Panc1 (cell line): ENCODE measurements at places on chromosomes 2 and 18. TPM values are rescaled to one million over a fixed set of nuclear protein-coding genes. Genes with fewer than 3 reads are reported as not detected.

The IHH gene
- total RNA-seq: 0.23 TPM

The HOXD13 gene
- total RNA-seq: not detected

The SPP2 gene
- total RNA-seq: not detected

The APCDD1 gene
- 0.36 TPM for total RNA-seq

The TEKT4 gene
- total RNA-seq: 0.26 TPM

The FSHR gene
- total RNA-seq: not detected

The STPG4 gene
- total RNA-seq: 0.36 TPM

The GPR35 gene
- total RNA-seq: 1.3 TPM

The SLC5A7 gene
- total RNA-seq: not detected

The NPHP1 gene
- 7.2 TPM for total RNA-seq

GRCh38 chr2:74538881-74539339 is 9.2 kb downstream of the HTRA2 start:
- DNase-seq: no peak

DNA sequence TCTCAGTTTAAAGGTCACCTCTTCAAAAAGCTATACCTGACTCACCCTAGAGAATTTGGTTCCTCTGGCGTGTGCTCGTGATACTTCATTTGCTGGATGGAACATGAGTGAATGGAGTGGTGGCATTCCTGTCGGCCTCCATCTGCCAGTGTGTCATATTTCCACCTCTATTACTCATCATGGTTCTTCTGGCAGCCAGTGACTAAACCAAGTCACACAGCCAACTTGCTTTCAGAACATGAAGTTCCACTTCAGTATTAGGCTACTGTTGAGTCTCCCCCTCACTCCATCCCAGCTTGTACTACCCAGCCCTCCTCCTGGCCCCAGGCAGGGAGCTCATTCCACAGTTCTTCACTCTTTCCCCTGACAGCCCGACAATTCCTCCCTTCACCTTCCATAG is 169.8 kb downstream of the MREG start:
- DNase-seq: no peak

- no peak for DNase-seq
Measured at GRCh38 chr2:200604571-200605255, 18.9 kb downstream of the AOX1 start.

- no peak for DNase-seq
Measured at GRCh38 chr18:11511434-11512095, 97.8 kb upstream of the SLC35G4 start.

DNA sequence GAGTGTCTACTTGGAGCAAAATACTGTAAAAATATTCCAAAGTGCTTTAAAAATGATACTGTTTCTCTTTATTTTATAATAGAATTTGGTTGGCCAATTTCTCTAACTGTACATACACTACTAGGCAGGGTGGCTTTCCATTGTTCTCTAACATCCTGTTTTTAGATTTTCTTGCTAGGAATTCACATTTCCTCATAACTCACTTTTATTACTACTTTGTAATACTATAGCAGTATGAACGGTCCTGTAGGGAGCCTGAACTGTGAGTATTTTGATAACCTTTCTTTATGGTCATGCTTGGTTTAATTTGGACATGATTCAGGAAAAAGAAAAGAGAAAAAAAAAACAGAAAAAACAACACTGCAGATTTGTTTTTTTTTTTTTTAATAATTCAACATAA is 37.8 kb downstream of the GCG start:
- no peak for DNase-seq

GRCh38 chr18:7248877-7249276 is 18.0 kb downstream of the LRRC30 start:
- no peak for DNase-seq

DNA sequence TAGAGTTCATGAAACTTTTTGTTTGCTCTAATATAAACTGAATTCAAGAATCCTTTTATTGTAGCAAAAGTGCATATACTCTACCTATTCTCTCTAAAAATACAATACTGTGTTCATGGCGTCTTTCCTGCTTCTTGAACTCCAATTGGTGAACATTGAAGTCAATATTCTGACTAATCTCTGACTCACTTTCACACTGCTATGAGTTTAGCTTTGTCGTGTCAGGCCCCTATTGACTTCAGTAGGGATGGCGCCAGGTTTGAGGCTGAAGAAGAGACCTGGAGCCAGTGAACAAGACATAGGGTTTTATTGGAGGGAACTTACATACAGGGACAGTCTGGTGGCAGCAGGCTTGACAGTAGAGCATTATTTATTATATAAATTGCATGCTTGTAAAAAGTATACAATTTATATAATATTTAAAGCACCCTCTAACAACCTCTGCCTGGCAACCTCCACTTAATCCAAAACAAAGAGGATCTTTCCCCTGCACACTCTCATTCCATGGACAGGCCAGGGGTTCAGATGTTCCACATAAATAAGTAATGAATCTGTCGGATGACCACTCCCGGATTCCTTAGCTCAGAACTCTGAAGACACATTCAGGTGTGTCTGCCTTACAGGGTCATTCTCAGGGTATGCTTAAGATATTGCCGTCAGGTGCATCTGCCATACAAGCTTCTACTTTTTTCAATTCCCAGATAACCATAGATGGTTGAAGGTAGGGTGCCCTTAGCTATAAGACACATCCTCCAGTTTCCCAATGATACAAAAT is 141.0 kb downstream of the CERS6 start:
- no peak for DNase-seq

- peak; percentile 30 for DNase-seq
Measured at GRCh38 chr2:205885492-205886099, 200.4 kb downstream of the INO80D start.

- DNase-seq: no peak
Measured at GRCh38 chr2:43218702-43219382, 7.6 kb downstream of the ZFP36L2 start.

GRCh38 chr18:64639536-64639935 is 490.6 kb upstream of the LINC00305 start:
- no peak for DNase-seq

DNA sequence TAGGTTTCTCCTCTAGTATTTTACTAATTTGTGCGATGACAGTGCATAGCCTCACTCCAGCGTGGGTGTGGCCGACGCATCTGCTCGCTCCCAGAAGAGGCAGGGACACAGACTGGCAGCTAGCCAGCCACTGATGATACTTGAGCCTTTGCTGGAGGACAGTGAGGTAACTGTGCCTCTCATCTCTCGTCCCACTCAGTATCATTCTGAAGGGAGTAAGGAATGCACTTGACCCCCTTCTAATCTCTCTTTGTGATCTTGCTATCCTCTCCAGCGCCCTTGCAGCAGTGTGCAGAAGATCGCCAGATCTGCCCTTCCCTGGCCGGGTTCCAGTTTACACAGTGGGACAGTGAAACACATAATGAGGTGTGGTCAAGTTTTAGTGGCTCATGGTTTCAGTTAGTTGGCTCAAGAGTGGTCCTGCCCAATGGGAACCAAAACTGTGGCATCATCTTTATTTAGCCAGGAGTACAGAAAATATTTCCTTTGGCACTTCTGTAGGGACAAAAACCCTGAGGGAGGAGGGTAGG is 17.5 kb downstream of the NCAPH start:
- no peak for DNase-seq

DNA sequence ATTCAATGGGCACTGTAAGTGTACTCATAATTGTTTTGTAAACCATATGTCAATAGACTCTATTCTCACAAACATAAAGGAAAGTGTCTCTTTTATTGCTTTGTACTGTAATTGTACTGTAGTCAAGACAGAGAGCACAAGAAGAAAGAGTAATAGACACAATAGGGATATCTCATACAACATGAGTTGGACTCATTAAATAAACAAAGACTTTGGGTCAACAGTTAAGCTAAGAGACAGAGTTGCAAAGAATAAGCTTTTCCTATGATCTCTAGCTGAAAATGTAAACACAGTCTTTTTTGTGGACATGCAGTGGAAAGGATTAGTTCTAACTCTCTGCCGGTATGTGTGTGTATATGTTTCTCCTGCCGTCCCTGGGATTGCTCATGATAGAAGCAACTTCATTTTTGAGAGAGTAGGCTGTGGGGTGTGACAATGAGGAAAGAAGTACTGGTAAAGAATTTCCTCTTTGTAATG is 13.9 kb upstream of the KYNU start:
- no peak for DNase-seq

DNA sequence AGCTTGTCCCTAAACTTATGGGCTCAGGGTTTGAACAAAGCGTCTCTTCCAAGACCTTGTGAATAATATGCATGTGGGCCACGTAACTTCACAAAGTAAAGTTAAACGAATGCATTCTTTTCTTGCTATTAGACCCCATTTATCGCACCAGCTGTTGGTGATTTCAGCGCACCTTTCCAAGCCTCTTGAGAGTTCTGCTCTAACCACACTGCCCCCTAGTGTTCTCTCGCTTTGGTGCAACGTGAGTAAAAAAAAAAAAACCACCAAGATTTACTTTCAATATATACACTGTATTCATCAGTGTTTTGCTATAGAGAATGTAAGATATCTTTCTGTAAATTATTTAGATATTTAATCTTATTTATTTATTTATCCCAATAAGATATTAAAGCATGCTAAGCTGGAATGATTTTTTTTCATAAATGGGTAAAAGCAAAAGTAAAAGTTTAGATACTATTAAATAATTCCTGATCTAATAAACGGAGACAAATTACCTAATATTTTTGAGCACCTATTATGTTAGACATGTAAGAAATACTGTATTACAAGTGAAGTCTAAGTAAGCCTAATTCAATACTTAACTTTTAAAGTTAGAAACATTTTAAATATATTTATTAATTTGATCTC is 459.5 kb downstream of the DLGAP1 start:
- DNase-seq: peak; percentile 52

GRCh38 chr2:173997269-173997668 is 32.1 kb upstream of the SP3 start:
- no peak for DNase-seq

DNA sequence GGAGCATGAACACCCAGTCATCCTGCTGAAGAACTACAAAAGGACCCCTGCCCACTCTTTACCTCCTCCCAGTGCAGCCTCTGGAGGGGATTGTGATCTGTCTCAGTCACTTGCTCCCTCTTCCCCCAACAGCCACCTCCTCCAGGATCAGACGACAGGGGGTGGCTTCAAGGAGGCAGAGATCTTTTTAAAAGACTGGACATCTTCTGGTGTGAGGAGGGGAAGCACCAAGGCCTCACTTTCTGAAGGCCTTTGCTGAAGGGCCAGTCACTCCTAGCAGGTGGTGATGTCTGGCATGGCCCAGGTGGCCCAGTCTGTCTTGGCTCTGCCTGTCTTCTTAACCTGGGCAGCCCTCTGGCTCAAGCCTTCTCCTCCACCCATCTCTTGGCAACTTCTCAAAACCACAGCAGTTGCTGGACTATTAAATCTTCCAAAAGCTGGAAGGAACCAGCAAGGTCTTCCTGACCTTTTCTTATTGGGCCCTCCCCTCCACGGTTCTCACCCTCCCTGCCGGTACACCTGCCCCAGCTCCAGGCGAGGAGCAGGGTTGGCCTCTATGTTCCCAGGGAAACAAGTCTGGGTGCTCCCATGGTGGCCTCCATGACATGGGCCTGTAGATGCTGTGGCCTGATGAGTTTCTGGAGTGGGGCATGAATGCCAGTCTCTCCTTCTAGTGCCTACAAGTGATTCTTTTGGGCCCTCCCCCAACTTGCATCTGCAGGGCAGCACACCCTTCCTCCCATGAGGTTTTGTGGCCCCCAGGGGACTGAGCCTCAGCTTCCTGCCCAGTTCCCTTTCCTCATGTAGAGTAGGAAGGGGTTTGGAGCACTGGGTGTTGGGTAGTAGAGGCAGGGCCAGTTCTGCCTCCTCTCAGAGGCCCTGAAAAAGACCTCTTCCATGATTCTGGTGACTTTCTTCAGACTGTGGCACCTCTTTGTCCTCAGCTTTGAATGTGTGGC is 5.0 kb upstream of the ATP6V1B1 start:
- no peak for DNase-seq

DNA sequence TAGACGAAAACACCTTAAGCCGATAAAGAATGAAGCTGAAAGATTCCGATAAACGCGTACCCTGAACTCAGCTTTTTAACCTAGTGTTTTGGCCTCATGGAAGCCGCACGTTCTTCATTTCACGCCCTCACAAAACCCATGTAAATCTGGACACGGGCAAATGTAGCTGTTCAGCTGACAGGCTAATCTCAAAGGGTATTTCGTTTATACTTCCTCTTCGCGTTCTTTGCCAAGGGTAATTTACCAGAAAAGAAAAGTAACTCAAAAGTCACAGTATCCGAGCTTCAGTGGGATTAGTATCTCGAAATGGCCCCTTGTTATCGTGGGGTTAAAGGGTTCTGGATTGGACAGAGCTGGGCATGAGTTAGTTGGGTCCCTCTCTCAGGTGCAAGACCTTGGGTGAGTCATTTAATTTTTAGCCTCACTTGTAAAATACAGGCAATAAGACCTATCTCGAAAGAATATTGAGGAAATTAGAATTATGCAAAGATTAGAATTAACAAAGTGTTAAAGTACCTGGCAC is 22.0 kb upstream of the STPG4 start:
- DNase-seq: no peak

DNA sequence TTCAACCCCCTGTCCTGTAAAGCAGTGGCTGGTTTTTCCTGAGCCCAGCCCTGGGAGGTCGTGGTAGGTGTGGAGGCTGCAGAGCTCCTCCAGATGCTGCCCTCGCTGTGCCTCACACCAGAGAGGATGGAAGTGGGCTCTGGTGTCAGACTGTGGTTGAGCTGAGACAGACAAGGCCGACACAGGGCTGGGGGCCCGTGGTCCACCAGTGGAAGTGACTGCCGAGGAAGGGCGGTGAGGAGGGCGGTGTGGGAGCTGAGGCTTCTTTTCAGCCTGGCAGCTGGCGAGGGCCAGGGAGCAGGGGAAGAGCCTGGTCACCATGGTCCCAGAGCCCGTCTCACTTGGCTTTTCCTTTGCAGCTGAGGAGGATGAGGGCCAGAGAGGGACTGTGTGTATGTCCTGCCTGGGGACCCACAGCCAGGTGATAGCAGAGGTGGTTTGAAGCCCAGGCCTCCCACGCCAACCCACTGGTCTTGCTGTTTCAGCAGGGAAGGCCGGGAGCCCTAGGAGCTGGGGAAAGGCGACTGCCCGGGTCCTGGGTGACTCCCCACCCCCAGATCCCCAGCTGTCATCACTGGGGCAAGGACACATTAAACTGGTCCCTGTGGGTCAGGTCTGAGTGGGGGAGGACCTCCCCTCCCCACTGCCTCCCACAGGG is 8.5 kb downstream of the SFTPB start:
- DNase-seq: no peak

GRCh38 chr2:216410550-216410949 is 1.7 kb upstream of the SMARCAL1 start:
- no peak for DNase-seq

DNA sequence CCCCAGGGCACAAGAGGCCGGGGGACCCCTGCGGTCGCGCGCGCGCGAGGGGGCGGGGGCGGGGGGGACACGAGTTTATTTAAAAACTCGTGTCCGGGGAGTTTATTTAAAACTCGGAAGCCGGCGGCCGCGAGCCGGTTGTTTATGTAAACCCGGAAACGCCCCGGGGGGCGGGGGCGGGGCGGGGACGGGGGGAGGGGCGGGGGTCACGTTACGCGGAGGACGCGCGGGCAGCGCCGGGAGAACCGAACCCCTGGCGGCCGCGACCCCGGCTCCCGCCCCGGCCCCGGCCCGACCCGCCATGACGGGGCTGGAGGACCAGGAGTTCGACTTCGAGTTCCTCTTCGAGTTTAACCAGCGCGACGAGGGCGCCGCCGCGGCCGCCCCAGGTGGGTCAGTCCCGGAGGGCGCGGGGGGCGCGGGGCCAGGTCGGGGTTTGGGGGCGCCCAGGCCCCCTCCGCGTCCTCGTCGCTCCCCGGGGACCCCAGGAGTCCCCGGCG is 4.4 kb downstream of the NFATC1 start:
- DNase-seq: no peak

- DNase-seq: no peak
Measured at GRCh38 chr18:3248062-3248657, 559 bp downstream of the MYL12A start.
